Stimulated activated CD4-positive, alpha-beta T cell treated with anti-CD3 and anti-CD28 coated beads, Interleukin-2, amount 100 ng/mL, for 24 hours (primary cell): ENCODE measurements at places on chromosomes 11 and 22.

DNA sequence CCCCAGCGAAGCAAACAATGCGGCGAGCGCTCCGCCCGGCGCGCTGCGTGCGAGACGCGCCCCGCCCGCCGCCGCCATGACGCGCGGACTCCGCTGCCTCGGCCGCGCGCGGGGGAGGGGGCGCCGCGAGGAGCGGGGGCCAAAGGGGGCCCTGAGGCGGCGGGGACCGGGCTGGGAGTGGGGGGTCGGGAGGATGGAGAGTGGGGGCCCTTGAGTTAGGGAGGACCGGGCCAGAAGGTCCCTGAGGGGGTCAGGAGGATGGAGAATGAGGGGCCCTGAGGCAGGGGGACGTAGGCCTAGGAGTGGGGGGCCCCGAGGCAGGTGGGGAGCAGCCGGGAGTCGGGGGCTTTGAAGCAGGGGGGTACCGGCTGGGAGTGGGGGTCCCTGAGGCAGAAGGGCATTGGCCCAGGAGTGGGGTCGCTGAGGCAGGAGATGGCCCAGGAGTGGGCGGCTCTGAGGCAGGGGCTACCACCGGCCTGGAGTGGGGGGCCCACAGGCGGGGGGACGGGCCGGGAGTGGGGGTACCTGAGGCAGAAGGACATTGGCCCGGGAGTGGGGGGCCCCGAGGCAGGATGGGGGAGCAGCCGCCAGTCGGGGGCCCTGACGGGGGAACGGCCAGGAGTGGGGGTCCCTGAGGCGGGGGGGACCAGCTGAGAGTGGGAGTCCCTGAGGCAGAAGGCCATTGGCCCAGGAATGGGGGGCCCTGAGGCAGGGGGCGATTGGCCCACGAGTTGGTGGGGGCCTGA lies at the start of gene BRD1:
Gene BRD1 (minus strand): TSS at position 21 of the 746 bp plus-strand sequence. CDS start 3,556 bp downstream, outside the sequence.
- peak; percentile 73 for DNase-seq

GRCh38 chr11:64089915-64090805 lies 54.4 kb downstream of the FLRT1 start:
- no peak for DNase-seq

- DNase-seq: no peak
Measured at GRCh38 chr11:36247493-36247892, 41.7 kb downstream of the COMMD9 start.

GRCh38 chr22:19035474-19036228 lies 86.6 kb downstream of the DGCR2 start:
- DNase-seq: no peak

DNA sequence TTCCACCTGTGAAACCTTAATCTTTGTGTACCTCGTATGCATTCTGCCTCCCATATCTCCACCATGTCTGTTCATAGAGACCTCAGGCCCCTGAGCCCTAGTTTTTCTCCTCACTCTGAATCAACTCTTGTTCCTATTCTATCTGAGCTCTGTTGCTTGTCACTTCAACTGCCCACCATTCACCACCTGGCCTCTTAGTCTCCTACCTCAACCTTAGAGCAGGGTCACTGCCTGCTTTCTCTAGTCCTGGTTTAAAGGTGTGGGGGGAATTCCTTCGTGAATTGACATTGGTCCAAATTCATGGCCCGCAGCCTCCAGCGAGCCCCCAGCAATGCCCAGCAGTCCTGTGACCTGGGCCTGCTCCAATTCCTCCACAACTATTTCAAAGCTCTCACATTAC lies 39.4 kb upstream of the TUB start:
- DNase-seq: no peak

GRCh38 chr11:1138097-1138496 lies 19.7 kb upstream of the MUC5AC start:
- DNase-seq: peak; percentile 26

- no peak for DNase-seq
Measured at GRCh38 chr11:69274531-69275016, 19.4 kb upstream of the MYEOV start.

- no peak for DNase-seq
Measured at GRCh38 chr11:66717925-66718319, 11.1 kb downstream of the SPTBN2 start.

GRCh38 chr11:86244063-86244521 lies 461 bp upstream of the EED start:
- peak; percentile 89 for DNase-seq

DNA sequence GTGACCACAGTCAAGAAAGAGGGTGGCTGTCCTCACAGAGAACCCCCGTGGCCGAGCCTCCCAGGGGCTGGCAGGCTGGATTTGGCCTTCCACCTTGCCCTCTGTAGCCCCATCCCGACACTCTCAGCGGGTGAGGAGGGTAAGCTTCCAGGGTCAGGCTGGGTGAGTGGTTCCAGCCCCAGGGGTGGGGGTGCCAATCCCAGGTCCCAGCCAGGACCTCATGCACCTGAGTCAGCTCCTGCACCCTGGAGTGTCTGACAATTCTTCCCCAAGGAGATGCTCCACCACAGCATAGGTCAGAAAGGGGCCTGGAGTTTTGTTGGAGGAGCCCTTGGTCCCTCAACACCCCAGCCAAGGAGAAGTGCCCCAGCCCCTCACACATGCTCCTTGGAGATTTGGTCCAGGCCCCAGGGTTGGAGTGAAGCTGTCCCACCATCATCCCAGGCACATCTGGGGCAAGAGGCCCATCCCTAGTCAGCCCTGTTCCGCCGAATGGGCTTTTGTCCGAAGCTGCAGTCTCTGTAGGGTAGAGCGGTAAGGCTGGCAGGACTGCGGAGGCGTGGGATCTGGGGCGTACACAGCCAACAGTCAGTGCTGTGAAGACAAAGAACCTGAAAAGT lies 8.4 kb downstream of the LINC01488 start:
- no peak for DNase-seq

GRCh38 chr22:36546092-36546804 lies 17.3 kb upstream of the EIF3D start:
- DNase-seq: peak; percentile 48

DNA sequence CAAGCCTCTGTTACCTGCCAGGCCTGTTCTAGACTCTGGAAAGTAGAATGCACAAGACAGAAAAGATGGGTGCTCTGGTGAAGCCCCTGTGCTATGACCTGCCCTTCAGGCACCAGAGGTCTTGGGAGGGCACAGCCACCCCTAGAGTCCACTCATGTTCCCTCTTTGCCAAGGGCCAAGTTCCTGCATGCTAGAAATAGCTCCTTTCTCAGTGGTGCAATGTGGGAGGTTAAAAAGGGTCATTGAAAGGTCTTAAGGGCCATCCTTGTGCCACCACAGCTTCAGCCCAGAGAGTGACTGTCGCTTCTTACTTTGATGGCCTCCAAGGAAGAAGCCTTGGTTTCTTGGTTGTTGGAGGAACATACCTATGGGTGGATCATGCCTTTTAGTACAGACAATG lies 84.6 kb upstream of the PARVA start:
- no peak for DNase-seq

GRCh38 chr11:32318071-32319055 lies 117.0 kb downstream of the WT1 start:
- DNase-seq: no peak

DNA sequence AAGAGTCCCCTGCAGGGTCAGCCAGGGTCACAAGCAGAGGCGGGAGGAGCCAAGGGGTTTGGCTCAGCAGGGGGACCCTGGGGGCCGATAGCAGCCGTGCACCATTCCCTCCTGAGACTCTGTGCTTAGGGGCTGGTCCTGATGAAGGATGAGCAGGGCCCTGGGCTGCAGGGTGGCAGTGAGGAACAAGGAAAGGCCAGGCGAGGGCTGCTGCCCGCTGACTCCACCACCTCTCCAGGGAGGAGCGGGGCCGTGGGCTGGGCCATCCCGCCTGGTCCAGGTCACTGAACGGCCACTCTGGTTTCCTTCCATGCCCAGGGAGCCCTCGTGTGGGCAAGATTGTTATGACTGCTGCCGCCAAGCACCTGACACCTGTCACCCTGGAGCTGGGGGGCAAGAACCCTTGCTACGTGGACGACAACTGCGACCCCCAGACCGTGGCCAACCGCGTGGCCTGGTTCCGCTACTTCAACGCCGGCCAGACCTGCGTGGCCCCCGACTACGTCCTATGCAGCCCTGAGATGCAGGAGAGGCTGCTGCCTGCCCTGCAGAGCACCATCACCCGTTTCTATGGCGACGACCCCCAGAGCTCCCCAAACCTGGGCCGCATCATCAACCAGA lies 9.2 kb upstream of the NDUFS8 start:
- no peak for DNase-seq

GRCh38 chr11:73538381-73538872 lies 59.5 kb downstream of the FAM168A start:
- DNase-seq: no peak

- no peak for DNase-seq
Measured at GRCh38 chr11:48047616-48048015, 67.3 kb downstream of the PTPRJ start.

DNA sequence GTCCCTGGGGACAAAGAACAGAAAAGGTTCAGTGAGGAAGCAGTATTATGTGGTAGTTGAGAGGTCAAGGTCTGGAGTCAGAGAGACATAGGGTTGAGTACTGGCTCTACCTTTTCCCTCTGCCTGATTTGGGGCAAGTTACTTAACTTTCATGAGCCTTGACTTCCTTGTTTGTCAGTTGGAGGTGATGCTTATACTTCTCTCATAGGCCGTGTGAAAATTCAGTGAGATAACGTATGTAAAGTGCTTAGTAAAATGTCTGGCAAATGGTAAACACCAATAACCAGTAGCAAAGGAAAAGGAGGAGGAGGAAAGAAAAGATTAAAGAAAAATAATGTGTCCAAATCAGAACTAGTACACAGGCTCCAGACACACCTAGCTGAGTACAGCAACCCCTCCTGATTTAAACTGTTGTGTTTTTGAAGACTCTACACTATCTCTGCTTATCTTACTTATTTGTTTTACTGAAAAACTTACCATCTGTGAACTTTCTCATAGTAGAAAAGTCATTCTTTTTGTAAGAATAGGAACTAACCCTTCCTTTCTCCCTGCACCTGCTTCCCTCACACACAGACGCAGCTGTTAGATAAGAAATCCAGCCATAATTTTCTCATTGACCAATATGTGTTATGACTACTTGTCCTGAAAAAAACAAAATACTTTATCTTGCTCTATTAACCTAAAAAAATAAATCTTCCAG lies 126.9 kb downstream of the CD44 start:
- DNase-seq: no peak

- no peak for DNase-seq
Measured at GRCh38 chr11:41431784-41432183, 27.7 kb downstream of the LRRC4C start.

DNA sequence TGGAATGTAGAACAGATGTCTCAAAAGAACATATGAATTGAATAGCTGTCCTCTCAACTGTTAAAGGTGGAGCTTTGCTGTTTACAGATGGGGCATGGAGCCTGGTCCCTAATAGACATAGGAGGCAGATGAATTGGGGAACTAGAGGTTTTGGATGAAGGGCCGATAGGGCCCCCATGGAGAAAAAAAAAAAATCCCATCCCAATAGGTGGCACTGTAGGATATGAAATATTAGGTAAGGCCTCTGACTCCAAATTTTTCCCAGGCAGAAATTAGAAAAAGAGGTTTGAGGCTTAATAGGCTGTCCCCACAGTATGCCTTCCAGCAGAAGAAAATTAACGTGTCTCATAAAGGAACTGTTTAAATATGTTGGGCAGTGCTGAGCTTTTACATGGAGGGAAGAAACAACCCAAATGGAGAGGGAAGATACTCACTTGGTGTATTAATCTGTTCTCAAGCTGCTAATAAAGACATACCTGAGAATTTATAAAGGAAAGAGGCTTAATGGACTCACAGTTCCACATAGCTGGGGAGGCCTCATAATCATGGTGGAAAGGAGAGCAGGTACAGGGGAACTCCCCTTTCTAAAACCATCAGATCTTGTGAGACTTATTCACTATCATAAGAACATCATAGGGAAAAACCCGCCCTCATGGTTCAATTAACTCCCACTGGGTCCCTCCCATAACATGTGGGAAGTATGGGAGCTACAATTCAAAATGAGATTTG lies 30.1 kb upstream of the TMEM45B start:
- DNase-seq: no peak

- DNase-seq: no peak
Measured at GRCh38 chr22:38350444-38351359, 33.5 kb upstream of the CSNK1E start.

- DNase-seq: no peak
Measured at GRCh38 chr22:28593299-28593698, 86.3 kb downstream of the TTC28 start.

- DNase-seq: no peak
Measured at GRCh38 chr11:109745996-109746625, 324.1 kb downstream of the C11orf87 start.

GRCh38 chr22:37428649-37429586 lies 1.6 kb upstream of the ELFN2 start:
- DNase-seq: peak; percentile 69

DNA sequence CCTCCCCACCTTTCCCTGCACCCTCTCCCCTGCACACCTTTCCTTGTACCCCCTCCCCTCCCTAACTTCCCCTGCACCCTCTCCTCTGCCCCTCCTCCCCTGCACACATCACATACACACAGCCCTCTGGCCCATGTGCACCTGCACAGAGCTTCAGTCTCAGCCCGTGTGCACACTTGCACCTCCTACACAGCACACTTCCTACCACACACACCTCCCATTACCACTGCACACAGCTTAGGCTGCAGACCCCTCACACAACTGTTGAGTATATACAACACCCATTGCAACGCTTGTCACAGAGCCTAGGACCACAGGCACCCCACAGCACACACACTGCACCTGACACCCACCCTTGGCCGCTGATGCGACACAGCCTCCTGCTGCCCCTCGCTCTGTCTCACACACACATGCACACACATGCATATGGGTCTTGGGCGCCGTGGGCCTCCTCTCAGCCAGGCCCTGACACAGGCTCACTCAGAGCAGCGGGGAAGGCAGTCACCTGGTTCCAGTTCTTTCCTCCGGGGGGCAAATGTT lies 411 bp downstream of the SIGIRR start:
- peak; percentile 26 for DNase-seq

GRCh38 chr11:101003468-101003867 lies 126.1 kb downstream of the PGR start:
- DNase-seq: no peak
